ENCODE measurements at places on chromosomes 4 and X. TPM values are rescaled to one million over a fixed set of nuclear protein-coding genes. Genes with fewer than 3 reads are reported as not detected.
A peak's percentile ranks its signal among the peaks of the same experiment; 100 is the strongest.

RAI2 gene
- total RNA-seq: not detected

GRCh38 chr4:74038086-74038424 lies 434 bp downstream of the CXCL3 start:
- no peaks in the 10 kb centered on the region for H3K27me3 ChIP-seq
- peak overlapping the region; percentile 44 for H3K27ac ChIP-seq
- H3K4me3 ChIP-seq: peak overlapping the region; percentile 73
- H3K4me1 ChIP-seq: no peaks in the 10 kb centered on the region

- H3K27me3 ChIP-seq: no peaks in the 10 kb centered on the region
- no peaks in the 10 kb centered on the region for H3K4me1 ChIP-seq
- DNase-seq: no peak
- no peak overlapping the region for H3K27ac ChIP-seq
These were observed 22.3 kb downstream of the TEC start for GRCh38 chr4:48247142-48247877.

- no peaks in the 10 kb centered on the region for H3K36me3 ChIP-seq
- H3K27me3 ChIP-seq: no peaks in the 10 kb centered on the region
- peak; percentile 16 for DNase-seq
- peak overlapping the region; percentile 42 for H3K4me3 ChIP-seq
- peaks cover 14% of the 10 kb centered on the region for H3K4me1 ChIP-seq
- 0 out of 2 replicates have a peak overlapping the region, but pooled peaks have one; percentile 8 for H3K27ac ChIP-seq
These were observed 66.8 kb upstream of the UCP1 start for GRCh38 chr4:140635606-140636005.

DNA sequence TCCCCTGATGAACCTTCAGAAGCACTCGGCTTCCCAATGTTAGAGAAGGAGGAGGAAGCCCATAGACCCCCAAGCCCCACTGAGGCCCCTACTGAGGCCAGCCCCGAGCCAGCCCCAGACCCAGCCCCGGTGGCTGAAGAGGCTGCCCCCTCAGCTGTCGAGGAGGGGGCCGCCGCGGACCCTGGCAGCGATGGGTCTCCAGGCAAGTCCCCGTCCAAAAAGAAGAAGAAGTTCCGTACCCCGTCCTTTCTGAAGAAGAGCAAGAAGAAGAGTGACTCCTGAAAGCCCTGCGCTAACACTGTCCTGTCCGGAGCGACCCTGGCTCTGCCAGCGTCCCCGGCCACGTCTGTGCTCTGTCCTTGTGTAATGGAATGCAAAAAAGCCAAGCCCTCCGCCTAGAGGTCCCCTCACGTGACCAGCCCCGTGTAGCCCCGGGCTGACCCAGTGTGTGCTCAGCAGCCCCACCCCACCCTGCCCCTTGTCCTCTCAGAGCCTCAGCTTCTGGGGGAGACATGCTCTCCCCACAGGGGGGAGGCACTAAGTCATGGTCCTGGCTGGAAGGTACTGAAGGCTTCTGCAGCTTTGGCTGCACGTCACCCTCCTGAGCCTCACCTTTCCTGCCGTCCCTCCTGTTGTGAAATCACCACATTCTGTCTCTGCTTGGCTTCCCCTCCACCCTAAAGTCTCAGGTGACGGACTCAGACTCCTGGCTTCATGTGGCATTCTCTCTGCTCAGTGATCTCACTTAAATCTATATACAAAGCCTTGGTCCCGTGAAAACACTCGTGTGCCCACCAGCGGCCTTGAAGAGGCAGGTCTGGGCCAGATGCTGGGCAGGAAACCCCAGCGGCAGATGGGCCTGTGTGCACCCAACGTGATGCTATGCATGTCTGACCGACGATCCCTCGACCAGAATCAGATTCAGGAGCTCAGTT lies 34.7 kb downstream of the NOP14 start:
- H3K36me3 ChIP-seq: peaks cover 4% of the 10 kb centered on the region
- no peak for DNase-seq
- H3K27me3 ChIP-seq: no peaks in the 10 kb centered on the region

DNA sequence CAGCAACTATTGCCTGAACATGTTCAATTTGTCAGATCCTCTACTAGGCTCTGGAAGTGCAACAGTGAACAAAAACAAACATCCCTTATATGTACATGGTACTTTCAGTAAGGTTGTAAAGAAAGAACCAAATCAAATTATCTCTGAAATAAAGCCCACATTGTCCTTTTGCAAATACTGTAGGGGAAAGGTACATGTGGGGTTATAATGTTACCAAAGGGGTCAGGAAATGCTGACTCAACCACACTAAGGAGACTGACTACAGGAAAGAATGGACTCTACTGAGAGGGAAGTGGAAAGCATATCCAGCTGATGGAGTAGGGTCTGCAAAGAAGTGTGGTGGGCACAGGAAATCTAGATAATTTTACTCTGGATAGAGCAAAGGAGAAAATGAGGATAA lies 61.5 kb downstream of the PCDH18 start:
- DNase-seq: no peak
- no peaks in the 10 kb centered on the region for H3K27me3 ChIP-seq
- no peak overlapping the region for H3K4me3 ChIP-seq

- no peak overlapping the region for H3K4me3 ChIP-seq
- H3K27me3 ChIP-seq: no peaks in the 10 kb centered on the region
- no peak overlapping the region for H3K27ac ChIP-seq
- H3K4me1 ChIP-seq: no peaks in the 10 kb centered on the region
These were observed 14.9 kb upstream of the LOC101059915 start for GRCh38 chrX:71652405-71652804.

CLCN4 gene
- 3.1 TPM for total RNA-seq

GRCh38 chr4:87589531-87589930 lies 18.8 kb upstream of the DSPP start:
- H3K36me3 ChIP-seq: no peaks in the 10 kb centered on the region
- no peak overlapping the region for H3K4me3 ChIP-seq
- no peak for DNase-seq
- H3K27ac ChIP-seq: no peak overlapping the region
- H3K4me1 ChIP-seq: no peaks in the 10 kb centered on the region

CTAG1A gene
- total RNA-seq: not detected

DRD5 gene
- not detected for total RNA-seq

- no peak overlapping the region for H3K4me3 ChIP-seq
- H3K4me1 ChIP-seq: no peaks in the 10 kb centered on the region
- peak; percentile 50 for DNase-seq
- no peaks in the 10 kb centered on the region for H3K27me3 ChIP-seq
These were observed 639.9 kb downstream of the SPOCK3 start for GRCh38 chr4:166594326-166594946.

GRCh38 chr4:3403348-3403906 lies 38.3 kb upstream of the HGFAC start:
- no peak overlapping the region for H3K4me3 ChIP-seq
- H3K36me3 ChIP-seq: no peaks in the 10 kb centered on the region
- no peak overlapping the region for H3K27ac ChIP-seq
- H3K4me1 ChIP-seq: no peaks in the 10 kb centered on the region
- H3K27me3 ChIP-seq: no peaks in the 10 kb centered on the region

DNA sequence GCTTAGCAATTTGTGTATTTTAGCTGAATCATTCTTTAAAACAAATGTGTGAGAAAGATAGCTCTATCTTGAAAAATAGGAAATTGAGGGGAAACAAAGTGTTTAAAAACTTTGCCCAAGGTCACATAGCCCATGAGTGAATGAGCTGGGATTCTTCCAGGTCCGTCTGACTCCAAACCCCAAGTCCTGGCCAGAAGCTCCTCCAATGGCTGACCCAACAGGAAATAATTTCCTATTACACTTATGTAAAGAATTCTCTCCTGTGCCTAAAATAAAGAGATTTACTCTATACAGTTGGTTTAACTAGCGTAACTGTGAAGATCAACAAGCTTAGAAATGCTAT lies 287.6 kb downstream of the ARHGAP24 start:
- no peak overlapping the region for H3K4me3 ChIP-seq
- no peaks in the 10 kb centered on the region for H3K4me1 ChIP-seq

DNA sequence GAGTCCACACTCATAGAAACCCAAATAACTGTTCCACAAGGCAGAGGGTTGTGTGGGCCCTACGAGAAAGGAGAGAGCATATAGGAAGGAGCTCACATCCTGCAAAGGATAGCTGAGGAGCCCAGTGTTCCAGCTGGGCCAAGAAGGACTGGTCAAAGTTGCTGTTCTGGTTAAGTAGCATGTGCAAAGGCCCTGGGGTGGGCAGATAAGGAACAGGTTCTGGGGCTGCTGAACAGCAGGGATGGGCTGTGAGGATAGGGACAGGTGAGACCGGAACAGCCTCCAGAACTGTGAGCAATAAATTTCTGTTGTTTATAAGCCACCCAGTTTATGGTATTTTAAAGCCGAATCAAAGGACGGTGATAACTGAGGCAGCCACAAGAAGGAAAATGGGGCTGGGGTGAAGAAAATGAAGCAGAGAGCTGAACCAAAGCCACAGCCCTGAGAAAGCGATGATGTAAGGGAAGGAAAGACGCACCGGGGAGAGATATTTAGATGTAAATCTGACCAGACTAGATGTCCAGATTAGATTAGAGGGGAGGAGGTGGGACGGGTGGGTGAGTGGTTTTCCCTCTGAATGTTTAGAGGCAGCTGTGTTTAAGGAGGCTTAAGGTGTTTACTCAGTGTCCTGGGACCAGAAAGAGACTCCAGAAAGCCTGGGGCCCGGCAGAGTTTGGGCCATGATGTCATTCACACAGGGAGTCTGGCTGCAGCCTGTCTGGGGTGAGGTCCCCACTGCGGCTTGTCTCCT lies 180.8 kb upstream of the BCOR start:
- H3K4me1 ChIP-seq: no peaks in the 10 kb centered on the region
- no peak overlapping the region for H3K27ac ChIP-seq
- H3K36me3 ChIP-seq: no peaks in the 10 kb centered on the region
- no peak overlapping the region for H3K4me3 ChIP-seq

DDX53 gene
- total RNA-seq: not detected

- no peaks in the 10 kb centered on the region for H3K36me3 ChIP-seq
- H3K4me3 ChIP-seq: no peak overlapping the region
- H3K4me1 ChIP-seq: no peaks in the 10 kb centered on the region
- no peaks in the 10 kb centered on the region for H3K27me3 ChIP-seq
- DNase-seq: no peak
These were observed 459.7 kb downstream of the MID1IP1 start for GRCh38 chrX:39260965-39261364.

- no peaks in the 10 kb centered on the region for H3K4me1 ChIP-seq
- DNase-seq: no peak
- no peak overlapping the region for H3K4me3 ChIP-seq
- H3K27ac ChIP-seq: no peak overlapping the region
- no peaks in the 10 kb centered on the region for H3K36me3 ChIP-seq
These were observed 107.7 kb upstream of the ADRA2C start for GRCh38 chr4:3658530-3658913.

GRCh38 chr4:173958445-173958844 lies 325.0 kb downstream of the FBXO8 start:
- no peak overlapping the region for H3K4me3 ChIP-seq
- H3K27ac ChIP-seq: no peak overlapping the region
- peaks cover 4% of the 10 kb centered on the region for H3K27me3 ChIP-seq
- no peak for DNase-seq

GRCh38 chr4:177447417-177448004 lies 5.3 kb upstream of the AGA start:
- H3K27me3 ChIP-seq: no peaks in the 10 kb centered on the region
- H3K36me3 ChIP-seq: no peaks in the 10 kb centered on the region
- no peak overlapping the region for H3K27ac ChIP-seq
- DNase-seq: no peak
- no peak overlapping the region for H3K4me3 ChIP-seq

CC2D2A gene
- 13.0 TPM for total RNA-seq

GRCh38 chr4:173001571-173001970 lies 167.0 kb upstream of the GALNT7 start:
- no peak overlapping the region for H3K27ac ChIP-seq
- no peak overlapping the region for H3K4me3 ChIP-seq
- H3K4me1 ChIP-seq: peaks cover 18% of the 10 kb centered on the region
- no peaks in the 10 kb centered on the region for H3K27me3 ChIP-seq
- no peak for DNase-seq
- H3K36me3 ChIP-seq: no peaks in the 10 kb centered on the region

DNA sequence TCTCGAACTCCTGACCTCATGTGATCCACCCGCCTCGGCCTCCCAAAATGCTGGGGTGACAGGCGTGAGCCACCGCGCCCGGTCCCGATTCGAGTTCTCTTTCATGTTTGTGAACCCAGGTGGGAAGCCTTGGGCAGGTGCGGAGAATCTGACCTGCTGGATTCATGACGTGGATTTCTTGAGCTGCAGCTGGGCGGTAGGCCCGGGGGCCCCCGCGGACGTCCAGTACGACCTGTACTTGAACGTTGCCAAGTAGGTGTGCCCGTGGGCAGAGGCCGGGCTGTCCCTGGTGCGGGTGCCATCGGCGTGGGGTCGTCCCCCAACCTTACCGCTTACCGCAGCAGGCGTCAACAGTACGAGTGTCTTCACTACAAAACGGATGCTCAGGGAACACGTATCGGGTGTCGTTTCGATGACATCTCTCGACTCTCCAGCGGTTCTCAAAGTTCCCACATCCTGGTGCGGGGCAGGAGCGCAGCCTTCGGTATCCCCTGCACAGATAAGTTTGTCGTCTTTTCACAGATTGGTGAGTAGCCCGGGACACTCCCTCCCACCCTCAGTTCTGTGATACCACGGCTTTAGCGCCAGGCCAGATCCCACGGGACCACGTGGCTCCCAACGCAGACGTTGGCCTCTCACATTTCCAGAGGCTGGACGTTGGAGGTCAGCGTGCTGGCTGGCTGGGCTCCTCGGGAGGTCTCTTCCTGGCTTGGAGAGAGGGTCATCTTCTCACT lies 15.6 kb downstream of the IL3RA start:
- H3K27me3 ChIP-seq: no peaks in the 10 kb centered on the region
- no peaks in the 10 kb centered on the region for H3K36me3 ChIP-seq
- no peak overlapping the region for H3K4me3 ChIP-seq
- H3K4me1 ChIP-seq: no peaks in the 10 kb centered on the region
- no peak for DNase-seq

- no peaks in the 10 kb centered on the region for H3K36me3 ChIP-seq
- H3K4me1 ChIP-seq: peaks cover 14% of the 10 kb centered on the region
- no peak overlapping the region for H3K27ac ChIP-seq
- no peak overlapping the region for H3K4me3 ChIP-seq
These were observed 65.0 kb downstream of the INPP4B start for GRCh38 chr4:142781114-142781513.

IL13RA2 gene
- total RNA-seq: not detected

NAP1L3 gene
- not detected for total RNA-seq

INTS6L gene
- total RNA-seq: 3.6 TPM

SAP30 gene
- 12.0 TPM for total RNA-seq

- no peaks in the 10 kb centered on the region for H3K36me3 ChIP-seq
- no peaks in the 10 kb centered on the region for H3K27me3 ChIP-seq
- no peak overlapping the region for H3K27ac ChIP-seq
- no peak for DNase-seq
- H3K4me3 ChIP-seq: no peak overlapping the region
- no peaks in the 10 kb centered on the region for H3K4me1 ChIP-seq
These were observed 343.0 kb upstream of the CPEB2 start for GRCh38 chr4:14659286-14659685.

UBA6 gene
- 98.9 TPM for total RNA-seq

SMIM10L2A gene
- 1.5 TPM for total RNA-seq

MAGIX gene
- 2.6 TPM for total RNA-seq
